ENCODE measurements at places on chromosomes 3 and 15.

DNA sequence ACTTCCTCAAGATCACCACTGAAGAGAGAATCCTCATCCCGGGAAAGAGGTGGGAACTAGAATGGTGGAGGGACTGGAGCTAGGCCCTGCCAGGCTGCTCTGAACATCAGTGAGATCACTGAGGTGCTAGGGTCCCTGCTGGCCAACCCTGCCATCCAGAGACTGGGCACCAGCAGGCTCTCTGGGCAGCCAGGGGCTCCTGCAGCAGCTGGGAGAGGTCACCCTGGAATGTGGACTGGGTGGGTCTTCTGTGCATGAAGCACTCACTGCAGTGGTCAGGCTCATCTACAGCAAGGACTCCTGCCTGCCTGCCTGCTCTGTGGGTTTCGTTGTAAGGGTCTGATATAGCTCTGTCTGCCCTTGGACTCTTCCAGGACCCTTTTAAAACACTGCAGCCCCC lies 24.9 kb downstream of the ALS2CL start:
- no peak for DNase-seq

GRCh38 chr15:62334536-62334935 lies 169.5 kb upstream of the C2CD4B start:
- DNase-seq = no peak

DNA sequence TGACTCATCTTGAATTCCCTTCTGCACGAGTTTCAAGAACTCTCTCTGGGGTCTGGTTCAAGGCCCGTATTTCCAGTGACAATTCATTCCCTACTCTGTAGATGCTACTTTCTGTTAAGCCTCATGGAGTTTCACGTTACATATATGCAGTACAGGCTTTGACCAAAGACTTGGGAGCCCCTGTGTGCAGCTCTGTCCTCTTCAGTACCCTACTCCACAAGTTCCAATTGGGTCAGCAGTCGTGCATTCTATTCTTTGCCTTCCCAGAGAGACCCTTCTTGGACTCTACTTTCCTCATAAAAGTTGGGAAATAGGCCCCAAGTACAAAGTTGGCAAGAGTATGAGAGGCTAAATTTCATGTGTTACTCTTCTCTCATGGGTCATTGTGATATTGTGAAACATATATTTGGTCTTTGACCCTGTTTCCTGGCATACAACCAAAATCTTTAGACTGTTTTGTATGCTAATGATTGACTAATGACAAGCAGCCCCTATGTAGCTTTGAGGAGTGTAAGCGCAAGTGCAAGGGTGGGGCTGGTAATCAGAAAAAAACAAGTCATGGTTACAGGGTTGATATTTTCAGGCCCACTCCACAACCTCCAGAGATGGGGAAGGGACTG lies 15.0 kb upstream of the CCDC50 start:
- DNase-seq = no peak

DNA sequence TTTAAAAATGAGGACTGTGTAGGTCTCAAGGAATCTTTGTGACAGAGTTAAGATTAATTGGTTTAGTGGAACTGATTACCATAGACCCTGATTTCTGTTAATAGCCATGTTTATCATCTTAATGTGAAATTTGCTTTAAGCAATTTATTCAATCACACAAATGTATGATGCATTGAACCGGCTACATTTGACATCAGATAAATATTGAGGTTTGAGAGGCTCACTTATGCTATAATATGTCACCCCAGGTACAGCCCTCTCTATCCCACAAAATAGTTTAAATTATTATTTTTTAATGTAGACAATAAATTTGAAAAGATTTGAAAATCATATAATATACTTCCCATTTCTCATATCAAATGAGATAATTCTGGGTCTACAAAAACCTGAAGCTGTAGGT lies 413.3 kb downstream of the NAALADL2 start:
- DNase-seq = no peak

DNA sequence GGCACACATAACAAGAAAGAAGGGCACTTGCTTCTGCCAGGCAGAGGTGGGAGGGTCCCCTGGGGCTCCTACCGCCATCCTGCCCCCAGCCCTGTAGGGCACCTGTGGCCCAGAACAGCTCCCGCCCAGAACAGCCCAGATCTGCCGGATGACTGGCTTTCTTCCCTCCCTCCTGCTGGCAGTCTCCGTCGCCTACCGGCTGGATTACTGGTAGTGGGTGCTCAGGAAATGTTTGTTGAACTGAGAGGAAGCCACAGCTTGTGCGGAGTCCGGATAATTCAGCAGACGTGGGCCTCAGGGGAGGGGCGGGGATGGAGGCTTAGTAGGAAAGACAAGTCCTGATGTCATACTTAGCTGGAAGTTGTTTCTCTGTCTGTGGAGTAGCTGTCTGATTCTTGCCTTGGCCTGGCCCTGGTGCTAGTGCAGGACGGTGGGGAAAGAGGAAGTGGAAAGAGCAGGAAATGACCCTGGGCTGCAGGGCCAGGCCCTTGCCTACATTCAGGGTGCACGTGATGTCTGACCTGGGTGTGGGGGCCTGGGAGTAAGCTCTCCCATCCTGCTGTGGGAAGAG lies 6.7 kb downstream of the CCDC9B start:
- DNase-seq = no peak

- DNase-seq = no peak
These were observed 348.5 kb upstream of the PROK2 start for GRCh38 chr3:72133329-72134011.

DNA sequence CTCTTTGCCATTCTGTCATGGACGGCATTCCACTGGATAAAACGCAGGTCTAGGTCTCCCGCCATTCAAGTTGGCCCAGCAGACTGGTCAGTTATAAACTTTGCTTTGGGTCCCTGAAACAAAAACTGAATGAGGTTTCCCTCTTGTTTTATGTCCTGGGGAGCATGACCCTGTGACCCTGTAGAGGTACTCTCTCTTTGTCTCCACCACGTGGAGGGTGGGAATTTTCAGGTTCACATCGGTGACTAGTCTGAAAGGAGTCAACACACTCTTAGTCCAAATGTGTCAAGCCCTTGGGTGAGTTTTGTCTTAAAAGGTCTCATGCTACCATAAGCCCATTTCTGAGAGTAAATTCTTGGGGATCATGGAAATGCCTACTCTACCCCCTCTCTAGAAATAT lies 139.9 kb downstream of the PLCH1 start:
- no peak for DNase-seq

DNA sequence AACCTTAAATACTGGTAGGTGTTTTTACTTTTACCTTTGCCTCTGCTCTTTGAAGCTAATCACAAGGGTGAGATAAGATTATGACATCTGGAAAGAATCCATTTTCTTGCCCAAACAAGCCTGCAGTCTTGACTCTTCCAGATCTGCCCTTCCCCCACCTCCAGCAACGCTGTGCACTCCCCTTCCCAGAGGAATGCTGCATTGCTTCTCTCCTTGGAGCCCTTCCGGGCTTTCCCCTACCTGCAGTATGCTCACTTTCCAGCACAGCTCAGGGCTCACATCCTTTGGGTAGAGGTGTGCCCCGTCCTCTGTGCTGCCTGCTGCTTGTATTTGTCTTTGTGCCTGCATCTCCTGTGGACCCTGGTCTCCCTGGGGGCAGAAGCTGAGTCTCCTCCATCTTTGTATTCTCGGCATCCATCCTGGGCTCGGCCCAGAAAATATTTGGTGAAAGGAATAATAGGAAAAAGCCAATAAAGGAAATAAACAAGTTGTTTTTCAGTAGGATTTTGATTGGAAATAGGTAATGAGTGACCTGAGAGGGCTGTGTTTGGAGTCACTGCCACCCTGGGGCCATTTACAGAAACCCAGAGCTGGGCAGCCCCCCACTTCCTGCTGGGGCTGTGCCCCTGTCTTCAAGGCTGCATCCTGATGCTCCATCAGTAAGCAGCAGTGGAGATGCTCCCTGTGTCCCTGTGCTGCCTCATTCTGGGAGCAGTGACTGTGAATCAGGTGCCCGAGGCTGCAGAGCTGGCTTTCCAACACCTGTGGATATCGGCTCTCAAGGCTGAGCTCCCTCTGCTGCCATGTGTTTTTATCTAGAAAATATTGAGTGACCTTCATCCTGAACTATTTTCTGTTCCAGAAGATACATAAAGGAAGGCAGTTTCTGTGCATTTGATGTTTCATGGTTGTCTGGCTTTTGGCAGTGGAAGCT lies 117.5 kb downstream of the EEFSEC start:
- no peak for DNase-seq

GRCh38 chr3:69178838-69179739 lies 56.7 kb upstream of the LMOD3 start:
- no peak for DNase-seq

DNA sequence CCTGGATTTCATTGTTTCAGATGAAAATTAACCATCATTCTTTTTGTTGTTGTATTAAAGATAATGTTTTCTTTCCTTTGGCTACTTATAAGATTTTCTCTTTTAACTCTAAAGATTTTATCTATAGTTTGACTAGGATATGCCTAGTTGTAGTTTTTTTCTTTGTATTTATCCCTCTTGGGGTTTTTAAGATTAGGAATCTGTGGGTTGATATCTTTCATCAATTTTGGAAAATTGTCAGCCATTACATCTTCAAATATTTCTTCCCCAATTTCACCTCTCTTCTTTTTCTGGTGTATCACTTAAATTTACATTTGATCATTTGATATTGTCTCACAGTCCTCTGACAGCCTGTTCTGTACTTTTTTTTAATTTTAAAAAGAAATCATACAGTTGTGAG lies 32.5 kb upstream of the LIMD1 start:
- no peak for DNase-seq

GRCh38 chr3:46664188-46664970 lies 29.1 kb downstream of the ALS2CL start:
- no peak for DNase-seq

GRCh38 chr15:91517491-91518200 lies 335.9 kb upstream of the SLCO3A1 start:
- DNase-seq = no peak

DNA sequence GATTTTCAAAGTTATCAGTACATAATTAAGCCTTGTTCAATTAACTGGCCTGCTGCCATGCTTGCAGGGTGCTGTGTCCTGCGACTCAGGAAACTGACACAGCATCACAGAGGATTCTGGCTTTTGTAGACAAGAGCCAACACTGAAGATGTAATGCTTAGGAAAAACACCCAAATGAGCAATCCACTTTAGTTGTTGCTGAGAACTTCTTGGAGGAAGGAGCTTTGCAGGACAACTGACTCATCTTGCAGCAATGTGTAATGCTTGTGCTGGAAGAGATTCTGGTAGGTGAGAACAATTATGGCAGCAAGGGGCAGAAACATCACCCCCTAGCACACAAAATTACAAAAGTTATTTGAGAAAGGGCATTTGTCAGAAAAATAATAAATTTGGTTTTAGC lies 67.6 kb downstream of the NLGN1 start:
- no peak for DNase-seq

- DNase-seq = no peak
These were observed 34.8 kb upstream of the CD47 start for GRCh38 chr3:108125550-108126071.

- DNase-seq = no peak
These were observed 118.0 kb upstream of the ARHGEF3 start for GRCh38 chr3:56919797-56920195.

DNA sequence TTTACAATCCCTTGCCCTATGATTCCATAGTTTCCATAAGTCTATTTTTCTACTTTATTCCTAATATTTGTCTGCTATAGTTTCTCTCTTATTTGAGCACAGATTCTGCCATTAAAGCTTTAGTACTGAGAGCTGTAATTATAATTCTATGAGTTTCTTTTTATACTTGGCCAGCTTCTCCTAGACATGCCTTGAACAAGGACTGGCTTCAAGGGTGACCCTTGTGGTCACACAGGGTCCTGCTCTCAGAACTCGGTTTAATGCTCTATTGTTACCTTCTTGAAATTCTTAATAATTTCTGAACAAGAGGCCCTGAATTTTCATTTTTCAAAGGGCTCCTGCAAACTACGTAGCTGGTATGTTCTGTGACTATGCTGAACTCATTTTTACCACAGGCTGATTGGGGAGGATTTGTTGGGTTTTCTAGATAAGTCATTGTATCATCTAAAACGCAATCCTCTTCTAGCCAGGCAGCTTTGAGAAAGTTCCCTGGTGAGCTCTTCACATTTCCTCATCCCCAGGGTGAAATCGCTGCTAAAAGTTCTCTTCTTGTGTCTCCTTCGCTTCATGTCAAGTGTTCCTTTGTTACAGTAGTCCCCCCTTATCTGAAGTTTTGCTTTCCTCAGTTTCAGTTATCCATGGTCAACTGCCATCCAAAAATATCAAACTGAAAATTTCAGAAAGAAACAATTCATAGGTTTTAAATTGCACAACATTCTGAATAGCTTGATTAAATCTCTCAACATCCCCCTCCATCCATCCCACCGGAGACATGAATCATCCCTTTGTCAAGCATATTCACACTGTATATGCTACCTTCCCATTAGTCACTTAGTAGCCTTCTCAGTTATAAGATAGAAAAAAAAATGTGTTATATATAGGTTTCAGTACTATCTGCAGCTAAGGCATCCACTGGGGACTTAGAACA lies 12.6 kb upstream of the PLCL2 start:
- no peak for DNase-seq

- no peak for DNase-seq
These were observed 9.0 kb downstream of the TMEM43 start for GRCh38 chr3:14133876-14134275.

- DNase-seq = no peak
These were observed 51.6 kb upstream of the HEG1 start for GRCh38 chr3:125107363-125107762.

DNA sequence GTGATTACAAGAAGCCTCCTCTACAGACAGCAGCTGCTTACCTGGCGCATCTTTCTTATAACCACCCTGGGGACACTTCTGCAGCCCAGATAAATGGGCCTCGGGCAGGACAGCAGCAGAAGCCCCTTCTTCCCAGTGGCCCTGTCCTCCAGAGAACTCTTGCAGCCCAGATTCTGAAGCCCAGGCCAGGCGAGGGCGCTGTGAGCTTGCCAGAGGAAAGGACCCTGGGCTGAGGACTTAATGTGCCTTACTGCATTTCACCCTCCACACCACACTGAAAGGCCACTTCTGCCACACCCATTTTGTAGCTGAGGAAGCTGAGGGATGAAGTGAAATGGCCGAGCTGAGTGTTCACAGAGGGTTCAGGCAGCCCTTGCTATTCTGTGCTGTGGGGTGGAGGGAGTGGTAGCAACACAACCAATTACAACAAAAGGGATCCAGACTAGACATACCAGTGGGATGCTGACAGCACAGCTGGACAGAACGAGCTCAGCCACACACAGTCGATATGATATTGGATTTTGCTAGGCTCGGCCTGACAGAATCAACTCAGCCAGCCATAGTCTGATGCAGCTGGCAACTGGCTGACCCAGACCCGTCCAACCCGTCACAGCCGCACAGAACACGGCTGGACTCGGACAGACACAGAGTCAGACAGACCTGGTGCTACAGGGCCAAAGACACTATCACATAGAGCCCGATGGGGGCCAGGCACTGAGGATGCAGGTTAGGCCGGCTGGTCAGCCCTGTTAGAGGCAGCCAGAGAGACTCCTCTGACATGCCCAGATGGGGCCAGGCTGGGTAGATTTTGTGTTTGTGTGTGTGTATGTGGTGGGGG lies 7.3 kb downstream of the ACOX2 start:
- no peak for DNase-seq

GRCh38 chr3:74614107-74614967 lies at the start of gene CNTN3:
Gene CNTN3, minus strand, starts transcription at chr3:74614659. Its CDS starts 93,547 bp downstream, at chr3:74521112.
- no peak for DNase-seq

GRCh38 chr15:66563126-66563525 lies 2.7 kb downstream of the LCTL start:
- no peak for DNase-seq

Measured in substantia nigra (tissue), 51 donors.